Esophagus muscularis mucosa (tissue), 4 donors: ENCODE measurements at places on chromosomes 6 and 20. TPM values are rescaled to one million over a fixed set of nuclear protein-coding genes. Genes with fewer than 3 reads are reported as not detected.

Gene ULBP1
- not detected for total RNA-seq

Gene NEURL2
- total RNA-seq = 13.2 TPM

- no peak for DNase-seq
- H3K4me3 ChIP-seq = no peak overlapping the region
- no peaks in the 10 kb centered on the region for H3K27me3 ChIP-seq
- no peaks in the 10 kb centered on the region for H3K4me1 ChIP-seq
Measured at GRCh38 chr6:4478098-4478497, 298.1 kb upstream of the CDYL start.

GRCh38 chr20:38143238-38143645 lies 21.8 kb downstream of the TGM2 start:
- no peaks in the 10 kb centered on the region for H3K27me3 ChIP-seq
- peaks cover 24% of the 10 kb centered on the region for H3K36me3 ChIP-seq
- peak overlapping the region; percentile 80 for H3K27ac ChIP-seq
- DNase-seq = no peak

Gene LPIN3
- 12.0 TPM for total RNA-seq

DNA sequence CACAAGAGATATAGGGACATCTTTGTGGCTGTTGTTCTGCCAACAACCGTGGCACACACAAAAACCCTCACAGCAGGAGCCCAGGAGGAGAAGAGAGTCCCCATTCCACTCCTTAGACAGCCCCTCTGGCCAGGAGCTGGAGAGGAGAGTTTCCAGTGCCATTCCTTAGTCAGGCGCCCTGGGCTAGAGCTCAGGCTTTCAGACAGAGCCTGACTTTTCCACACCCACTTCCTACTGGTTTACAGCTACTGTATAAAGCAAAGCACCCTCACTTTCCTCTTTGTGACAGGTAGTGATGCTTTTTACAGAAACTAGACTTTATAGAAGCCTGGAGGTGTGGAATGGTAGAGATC lies 145.9 kb downstream of the SYCP2 start:
- H3K27me3 ChIP-seq = no peaks in the 10 kb centered on the region
- no peak overlapping the region for H3K4me3 ChIP-seq
- no peaks in the 10 kb centered on the region for H3K4me1 ChIP-seq
- H3K36me3 ChIP-seq = no peaks in the 10 kb centered on the region
- DNase-seq = no peak

- DNase-seq = no peak
- peaks cover 24% of the 10 kb centered on the region for H3K4me1 ChIP-seq
- H3K27me3 ChIP-seq = no peaks in the 10 kb centered on the region
- H3K27ac ChIP-seq = no peak overlapping the region
- H3K4me3 ChIP-seq = no peak overlapping the region
Measured at GRCh38 chr6:37277001-37277409, 19.1 kb upstream of the TMEM217 start.

Gene RAB32
- 61.0 TPM for total RNA-seq

DNA sequence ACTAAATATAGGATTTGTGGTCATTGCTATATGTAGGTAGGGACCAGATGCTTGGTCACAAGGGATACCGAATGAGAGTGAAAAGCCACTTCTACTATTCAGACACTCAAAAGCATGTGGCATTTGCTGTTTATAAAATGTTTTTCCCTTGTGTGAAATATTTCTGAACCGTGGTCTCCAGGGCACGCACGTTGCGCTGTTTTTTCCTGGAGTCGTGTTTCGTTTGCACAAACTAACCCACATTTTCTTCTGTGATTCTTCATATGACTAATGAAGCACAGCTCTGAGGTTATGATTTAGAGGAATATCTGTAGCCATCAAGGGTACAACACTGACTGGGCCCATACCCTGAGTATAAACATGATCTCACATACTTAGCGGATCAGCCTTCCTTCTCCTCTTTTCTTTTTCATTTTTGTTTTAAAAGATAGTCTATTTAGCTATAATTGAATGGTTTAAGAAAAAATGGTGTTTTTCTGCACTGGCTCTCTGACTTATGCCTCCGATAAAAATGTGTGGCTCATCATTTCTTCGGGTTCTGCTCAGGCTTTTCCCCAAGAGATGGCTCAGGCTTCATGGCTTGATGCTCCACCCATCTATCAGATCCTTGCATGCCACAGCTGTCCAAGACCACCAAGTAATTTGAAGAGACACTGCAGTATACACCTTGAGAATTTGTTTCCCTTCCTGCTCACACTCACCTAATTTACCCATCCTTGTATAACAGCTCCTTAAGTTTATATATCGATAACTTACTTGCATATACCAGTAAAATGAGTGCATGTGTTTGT lies 59.9 kb upstream of the HBS1L start:
- no peaks in the 10 kb centered on the region for H3K4me1 ChIP-seq
- H3K27ac ChIP-seq = no peak overlapping the region
- H3K27me3 ChIP-seq = no peaks in the 10 kb centered on the region
- no peak for DNase-seq

DNA sequence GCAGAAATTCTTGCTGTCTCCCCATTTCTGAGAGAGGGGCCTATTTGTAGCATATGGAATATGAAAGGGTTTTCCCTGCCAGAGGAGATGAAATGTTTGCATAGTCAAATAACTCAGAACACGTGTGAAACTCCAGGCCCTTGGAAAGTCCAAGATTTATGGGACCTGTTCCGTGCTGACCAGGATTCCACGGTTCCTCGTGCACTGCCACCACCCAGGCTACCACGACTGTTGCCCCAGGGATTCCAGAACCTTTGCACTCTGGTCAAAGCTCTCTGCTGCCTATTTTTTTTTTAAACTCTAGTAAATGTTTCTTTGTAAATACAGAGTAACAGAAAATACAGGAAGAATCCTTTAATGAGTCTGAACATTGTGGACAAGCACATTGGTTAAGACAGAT lies 35.0 kb downstream of the MYLK4 start:
- H3K36me3 ChIP-seq = no peaks in the 10 kb centered on the region
- DNase-seq = no peak
- peaks cover 22% of the 10 kb centered on the region for H3K4me1 ChIP-seq
- H3K27me3 ChIP-seq = no peaks in the 10 kb centered on the region
- no peak overlapping the region for H3K4me3 ChIP-seq
- no peak overlapping the region for H3K27ac ChIP-seq

- no peaks in the 10 kb centered on the region for H3K36me3 ChIP-seq
- no peak overlapping the region for H3K27ac ChIP-seq
- DNase-seq = no peak
- H3K4me1 ChIP-seq = no peaks in the 10 kb centered on the region
Measured at GRCh38 chr6:14758421-14759081, 487.3 kb upstream of the JARID2 start.

GRCh38 chr20:63313349-63314014 lies 20.5 kb downstream of the COL20A1 start:
- DNase-seq = no peak
- peaks cover 16% of the 10 kb centered on the region for H3K4me1 ChIP-seq
- no peaks in the 10 kb centered on the region for H3K36me3 ChIP-seq

- H3K36me3 ChIP-seq = no peaks in the 10 kb centered on the region
- peak; percentile 81 for DNase-seq
- H3K4me3 ChIP-seq = no peak overlapping the region
- H3K27ac ChIP-seq = no peak overlapping the region
- H3K4me1 ChIP-seq = no peaks in the 10 kb centered on the region
Measured at GRCh38 chr6:157493173-157493572, 112.2 kb downstream of the ZDHHC14 start.

GRCh38 chr6:45702849-45703739 lies 312.6 kb downstream of the CLIC5 start:
- DNase-seq = no peak
- H3K4me3 ChIP-seq = no peak overlapping the region
- H3K27me3 ChIP-seq = no peaks in the 10 kb centered on the region
- no peaks in the 10 kb centered on the region for H3K4me1 ChIP-seq
- H3K27ac ChIP-seq = no peak overlapping the region

Gene PCSK2
- 12.5 TPM for total RNA-seq

- H3K27ac ChIP-seq = no peak overlapping the region
- H3K4me3 ChIP-seq = no peak overlapping the region
- H3K36me3 ChIP-seq = no peaks in the 10 kb centered on the region
- H3K4me1 ChIP-seq = no peaks in the 10 kb centered on the region
- H3K27me3 ChIP-seq = no peaks in the 10 kb centered on the region
Measured at GRCh38 chr20:63794614-63795013, 36.5 kb downstream of the ZBTB46 start.

- no peaks in the 10 kb centered on the region for H3K27me3 ChIP-seq
- DNase-seq = no peak
- no peak overlapping the region for H3K27ac ChIP-seq
- no peak overlapping the region for H3K4me3 ChIP-seq
Measured at GRCh38 chr6:106549521-106549920, 79.8 kb downstream of the RTN4IP1 start.

- no peaks in the 10 kb centered on the region for H3K27me3 ChIP-seq
- no peak overlapping the region for H3K4me3 ChIP-seq
- H3K4me1 ChIP-seq = peaks cover 23% of the 10 kb centered on the region
- H3K36me3 ChIP-seq = no peaks in the 10 kb centered on the region
- H3K27ac ChIP-seq = peak overlapping the region; percentile 37
- no peak for DNase-seq
Measured at GRCh38 chr6:11263291-11263775, 30.9 kb upstream of the NEDD9 start.

DNA sequence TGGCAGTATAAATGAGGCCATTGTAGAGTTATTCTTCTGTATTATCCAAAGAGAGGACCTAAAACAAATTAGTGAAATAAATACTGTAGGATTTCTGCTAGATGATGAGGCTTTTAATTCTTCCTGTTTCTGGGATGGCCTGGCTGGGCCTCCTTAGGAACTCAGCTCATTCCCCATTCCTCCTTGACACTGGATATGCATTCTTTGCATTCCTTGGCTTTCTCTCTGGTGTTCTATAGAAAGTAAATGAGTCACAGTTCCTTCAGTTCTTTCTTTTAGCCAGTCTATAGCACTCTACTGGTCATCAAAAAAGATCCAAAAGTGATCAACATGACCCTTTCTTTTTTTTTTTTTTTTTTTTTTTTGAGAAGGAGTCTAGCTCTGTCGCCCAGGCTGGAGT lies 8.6 kb downstream of the OR10C1 start:
- no peaks in the 10 kb centered on the region for H3K4me1 ChIP-seq
- H3K4me3 ChIP-seq = no peak overlapping the region
- no peaks in the 10 kb centered on the region for H3K27me3 ChIP-seq
- H3K36me3 ChIP-seq = no peaks in the 10 kb centered on the region

Gene ANKEF1
- 1.0 TPM for total RNA-seq

DNA sequence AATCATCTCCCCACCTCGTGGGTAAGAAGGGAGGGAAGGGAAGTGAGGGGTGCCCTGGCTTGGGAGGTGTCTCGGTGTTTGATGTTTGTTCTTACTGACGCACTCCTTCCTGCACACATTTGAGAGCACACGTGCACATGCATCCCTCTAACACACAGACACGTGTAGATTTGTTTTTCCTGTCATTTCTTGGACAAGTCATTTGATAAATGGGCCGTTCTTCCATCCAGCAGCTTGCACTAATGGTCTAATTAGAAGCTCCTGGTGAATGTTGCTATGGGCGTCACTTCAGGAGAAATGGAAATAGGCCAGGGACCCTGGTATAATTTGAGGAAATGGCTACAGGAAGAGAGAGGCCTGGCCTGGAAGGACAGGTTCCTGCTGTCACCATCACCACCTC lies 352.5 kb downstream of the CDH4 start:
- no peaks in the 10 kb centered on the region for H3K36me3 ChIP-seq
- no peaks in the 10 kb centered on the region for H3K4me1 ChIP-seq
- no peak for DNase-seq
- H3K27ac ChIP-seq = no peak overlapping the region
- H3K4me3 ChIP-seq = no peak overlapping the region
- no peaks in the 10 kb centered on the region for H3K27me3 ChIP-seq

Gene GFRAL
- not detected for total RNA-seq

Gene CDH26
- 0.80 TPM for total RNA-seq

- H3K4me3 ChIP-seq = no peak overlapping the region
- H3K27me3 ChIP-seq = no peaks in the 10 kb centered on the region
- H3K36me3 ChIP-seq = peaks cover 25% of the 10 kb centered on the region
- no peak for DNase-seq
- peaks cover 10% of the 10 kb centered on the region for H3K4me1 ChIP-seq
Measured at GRCh38 chr20:5195655-5196054, 68.8 kb downstream of the CDS2 start.

DNA sequence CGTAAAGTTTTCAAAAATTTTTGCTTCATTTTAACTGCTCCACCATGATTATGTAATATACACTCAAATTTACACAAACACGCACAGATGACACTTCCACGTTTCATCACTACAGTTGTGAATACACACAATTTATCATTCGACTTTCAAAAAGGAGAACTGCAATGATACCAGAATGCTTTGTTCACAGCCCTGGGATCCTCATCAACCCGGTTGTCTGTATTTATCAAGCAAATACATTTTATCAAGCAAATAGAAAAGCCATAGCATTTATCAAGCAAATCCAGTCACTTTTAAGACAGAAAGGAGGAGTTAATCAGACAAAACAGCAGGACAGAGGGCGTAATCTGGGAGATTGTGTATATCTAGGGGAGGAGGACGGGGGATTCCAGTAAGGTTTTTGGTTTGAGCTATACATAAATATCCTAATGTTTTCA lies 20.3 kb upstream of the ABT1 start:
- no peak overlapping the region for H3K27ac ChIP-seq
- no peaks in the 10 kb centered on the region for H3K36me3 ChIP-seq
- H3K27me3 ChIP-seq = peaks cover 15% of the 10 kb centered on the region
- H3K4me1 ChIP-seq = peaks cover 16% of the 10 kb centered on the region
- no peak for DNase-seq
- H3K4me3 ChIP-seq = peak overlapping the region; percentile 41

- H3K4me1 ChIP-seq = peaks cover 61% of the 10 kb centered on the region
- no peak overlapping the region for H3K4me3 ChIP-seq
- H3K27ac ChIP-seq = peak overlapping the region; percentile 60
- H3K27me3 ChIP-seq = no peaks in the 10 kb centered on the region
Measured at GRCh38 chr20:50138120-50138478, 15.4 kb downstream of the PEDS1 start.

Gene FAM120B
- total RNA-seq = 31.6 TPM

Gene NRSN1
- total RNA-seq = 1.2 TPM
